ENCODE measurements at places on chromosomes 2 and 18.

DNA sequence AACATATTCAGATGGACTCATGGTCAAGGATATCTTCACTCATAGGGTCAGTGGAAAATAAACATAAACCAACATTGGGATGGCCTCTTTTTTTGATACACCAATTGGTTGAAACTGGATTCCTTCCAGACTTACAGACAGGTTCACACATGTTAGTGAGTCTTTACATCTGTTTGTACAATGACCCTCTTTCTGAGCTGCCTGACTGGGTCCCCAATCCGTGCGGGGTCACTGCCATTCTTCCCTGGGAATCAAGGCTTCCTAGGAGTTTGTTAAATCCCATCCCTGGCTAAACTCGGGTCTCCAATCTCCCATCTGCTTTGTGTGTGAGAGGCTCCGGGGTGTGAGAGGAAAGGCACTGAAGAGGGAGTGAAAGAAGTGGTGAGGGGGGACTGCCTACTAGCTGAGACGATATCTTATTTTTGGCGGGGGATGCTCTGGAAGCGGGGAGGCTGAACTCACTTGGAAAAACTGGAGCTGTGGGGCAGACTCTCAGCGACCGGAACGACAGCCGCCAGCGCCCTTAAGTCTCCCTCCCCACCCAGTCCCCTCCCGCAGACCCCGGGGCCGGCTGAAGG is 487 bp downstream of the STARD6 start:
- DNase-seq = no peak

DNA sequence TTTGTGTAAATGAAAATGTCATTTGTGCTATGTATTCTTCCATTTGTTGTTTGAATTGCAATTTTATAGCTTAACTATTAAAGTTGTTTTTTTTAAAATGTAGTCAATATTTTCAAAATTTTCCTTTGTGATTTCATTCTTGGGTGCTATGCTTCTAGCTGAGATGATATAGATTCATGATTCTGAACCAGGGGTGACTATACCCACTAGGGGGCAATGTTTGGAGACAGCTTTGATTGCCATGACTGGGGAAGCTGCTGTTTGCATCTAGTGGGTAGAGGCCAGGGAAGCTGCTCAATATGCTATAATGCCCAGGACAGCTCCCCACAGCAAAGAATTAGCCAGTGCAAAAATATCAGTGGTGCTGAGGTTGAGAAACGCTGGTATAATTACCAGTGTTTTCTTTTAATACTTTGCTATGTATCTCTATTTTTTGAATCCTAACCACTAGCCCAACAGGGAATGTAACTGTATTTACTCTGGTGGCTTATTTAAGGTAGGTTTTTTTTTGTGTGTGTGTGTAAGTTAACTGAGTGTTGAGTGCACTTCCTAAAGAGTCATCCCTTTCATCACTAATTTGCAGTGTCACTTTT is 99.7 kb downstream of the MEP1B start:
- DNase-seq = peak; percentile 42

- DNase-seq = no peak
Observed at GRCh38 chr2:240155745-240156390, 15.4 kb upstream of the OTOS start.

- no peak for DNase-seq
Observed at GRCh38 chr2:64649013-64649484, 4.7 kb downstream of the SERTAD2 start.

DNA sequence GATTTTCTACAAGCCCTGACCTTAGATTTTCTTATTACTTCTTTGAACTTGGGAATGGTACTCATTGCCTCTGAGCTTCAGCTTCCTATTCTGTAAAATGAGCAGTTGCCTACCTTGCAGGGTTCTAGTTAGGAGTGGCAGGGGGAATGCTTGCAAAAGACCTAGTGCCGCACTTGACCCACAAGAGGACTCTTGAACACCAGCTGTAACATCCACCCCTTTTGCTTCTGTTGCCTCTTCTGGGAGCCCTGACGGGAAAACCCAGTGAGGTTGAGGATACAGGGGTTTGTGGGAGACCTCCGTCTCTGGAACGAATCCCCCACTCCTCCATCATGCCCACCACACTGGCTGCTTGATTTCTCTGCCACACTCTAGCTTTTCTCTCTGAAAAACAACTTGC is 27.1 kb upstream of the LBH start:
- DNase-seq = no peak

DNA sequence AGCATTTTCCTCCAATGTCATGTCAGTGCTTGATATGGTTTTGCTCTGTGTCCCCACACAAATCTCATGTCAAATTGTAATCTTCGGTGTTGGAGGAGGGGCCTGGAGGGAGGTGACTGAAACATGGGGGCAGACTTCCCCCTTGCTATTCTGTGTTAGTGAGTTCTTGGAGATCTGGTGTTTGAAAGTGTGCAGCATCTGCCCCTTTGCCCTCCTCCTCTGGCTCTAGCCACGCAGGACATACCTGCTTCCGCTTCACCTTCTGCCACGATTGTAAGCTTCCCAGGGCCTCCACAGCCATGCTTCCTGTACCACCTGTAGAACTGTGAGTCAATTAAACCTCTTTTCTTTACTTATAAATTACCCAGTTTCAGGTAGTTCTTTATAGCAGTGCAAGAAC is 118.7 kb downstream of the NOL10 start:
- no peak for DNase-seq

DNA sequence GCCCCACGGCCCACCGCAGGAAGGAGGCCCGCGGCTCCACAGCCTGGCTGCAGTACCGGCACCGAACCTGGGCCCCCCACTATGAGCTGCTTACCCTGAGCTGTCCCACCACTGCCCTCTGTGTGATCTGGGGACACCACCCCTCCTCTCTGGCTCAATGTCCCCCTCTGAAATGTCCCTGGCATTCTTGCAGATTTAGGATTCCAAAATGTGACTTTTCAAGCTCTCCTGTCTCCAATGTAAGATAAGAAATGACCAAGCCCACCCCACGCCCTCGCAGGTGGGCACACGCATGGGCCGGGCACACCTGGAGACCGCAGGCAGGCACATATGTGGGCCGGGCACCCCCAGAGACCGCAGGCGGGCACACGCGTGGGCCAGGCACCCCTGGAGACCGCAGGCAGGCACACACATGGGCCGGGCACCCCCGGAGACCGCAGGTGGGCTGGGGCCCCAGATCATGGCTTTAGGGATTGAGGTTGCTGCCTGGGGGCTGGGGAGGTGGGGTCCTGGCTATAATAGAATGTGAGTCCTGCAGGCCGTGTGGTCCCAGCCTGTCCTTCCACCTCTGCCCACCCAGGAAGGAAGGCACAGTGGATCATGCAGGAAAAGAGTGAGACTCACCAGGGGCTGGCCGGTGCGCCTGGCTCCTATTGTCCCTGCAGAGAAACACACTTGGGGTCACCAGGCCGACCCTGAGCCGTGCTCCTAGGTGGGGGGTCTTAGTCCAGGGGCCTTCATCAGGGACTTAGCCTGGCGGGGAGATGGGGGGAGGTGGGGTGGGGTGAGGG is 7.2 kb downstream of the PDCD1 start:
- no peak for DNase-seq

- no peak for DNase-seq
Observed at GRCh38 chr18:36534154-36534688, 236.7 kb downstream of the FHOD3 start.

GRCh38 chr2:231820786-231821303 is 34.6 kb downstream of the COPS7B start:
- no peak for DNase-seq

DNA sequence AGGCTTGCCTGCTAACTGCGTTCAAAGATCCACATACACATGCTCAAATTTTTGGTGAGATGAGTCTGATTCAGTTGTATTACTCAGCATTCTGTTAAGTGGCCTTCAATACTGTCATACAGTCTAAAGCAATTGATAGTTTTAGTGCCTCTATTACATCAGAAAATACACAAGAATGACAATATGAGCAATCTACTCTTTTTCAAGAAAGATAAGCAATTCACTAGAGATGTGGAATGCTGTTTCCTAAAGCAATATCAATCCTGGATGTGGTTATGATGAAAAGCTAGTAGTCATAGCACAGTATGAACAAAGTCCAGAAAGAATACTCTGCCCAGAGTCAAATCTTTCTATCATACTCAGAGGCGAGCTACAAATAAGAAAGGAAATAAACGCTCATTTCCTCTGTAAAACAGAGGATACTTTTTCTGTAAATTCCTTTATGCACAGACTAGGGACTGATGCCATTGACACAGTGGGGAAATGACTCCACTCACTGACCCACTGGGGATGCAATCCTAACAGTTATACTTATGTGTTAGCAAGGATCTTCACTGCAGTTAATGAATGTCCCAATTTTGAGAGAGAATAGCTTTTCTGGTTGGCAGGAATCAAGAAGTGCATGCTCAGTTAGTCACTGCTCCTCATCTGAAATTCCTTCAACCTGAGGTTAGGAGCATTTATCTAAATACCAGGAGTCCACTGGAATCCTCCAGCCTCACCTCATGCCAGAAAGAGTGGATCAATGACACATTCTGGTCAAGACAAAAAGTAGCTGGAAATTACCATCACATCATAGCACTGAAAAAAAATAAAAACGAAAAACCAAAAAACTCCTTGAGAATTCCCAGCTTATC is 83.3 kb downstream of the PDE11A start:
- DNase-seq = no peak

DNA sequence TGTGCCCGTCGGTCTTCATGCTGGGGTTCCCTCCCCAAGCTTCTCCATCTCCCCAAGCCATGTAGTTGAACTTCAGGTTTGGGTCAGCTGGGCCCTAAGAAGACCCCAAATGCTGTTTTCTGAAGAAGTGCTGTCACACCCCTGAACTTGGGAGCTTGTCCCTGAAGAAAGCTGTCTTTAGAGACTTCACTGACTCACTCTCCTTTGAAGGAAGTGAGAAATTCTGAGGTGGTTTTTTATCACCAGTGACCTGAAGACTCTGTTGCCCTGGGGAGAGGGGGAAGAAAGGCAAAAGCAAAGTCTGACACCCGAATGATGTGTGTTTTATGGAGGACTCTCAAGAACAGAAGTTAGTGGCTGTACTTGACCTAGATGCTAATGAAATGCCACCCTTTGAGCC is 83.6 kb upstream of the BCL2L11 start:
- no peak for DNase-seq

DNA sequence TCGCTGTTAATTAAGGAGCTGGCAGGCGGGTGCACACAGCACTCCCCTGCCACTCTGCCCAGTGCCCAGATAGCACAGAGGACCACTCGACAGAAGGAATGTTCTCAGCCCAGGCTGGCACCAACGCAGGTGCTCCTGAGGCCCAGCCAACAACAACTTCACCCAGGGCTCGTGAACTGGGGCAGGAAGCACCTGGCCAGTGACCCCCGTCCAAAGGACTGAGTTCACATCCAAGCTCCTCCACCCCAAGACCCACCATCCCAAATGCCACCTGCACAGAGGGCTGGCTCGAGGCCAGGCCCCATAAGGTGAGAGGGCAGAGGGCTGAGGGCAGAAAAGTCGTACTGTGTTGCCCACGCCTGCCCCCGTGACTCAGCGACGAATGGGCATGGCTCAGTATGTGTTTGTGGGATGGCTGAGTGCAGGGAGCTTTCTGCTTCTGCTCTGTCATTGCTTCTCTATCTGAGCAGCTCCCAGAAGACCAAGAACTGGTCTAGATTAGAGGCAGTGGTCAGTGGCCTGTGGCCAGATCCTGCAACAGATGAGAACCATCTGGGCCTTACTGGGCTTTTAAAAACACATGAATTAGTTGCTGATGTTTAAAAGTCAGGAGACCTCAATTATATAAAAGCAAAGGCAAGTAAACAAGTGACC is 68.4 kb downstream of the POLR1A start:
- peak; percentile 39 for DNase-seq

GRCh38 chr2:104880076-104880475 is 26.2 kb downstream of the POU3F3 start:
- no peak for DNase-seq

DNA sequence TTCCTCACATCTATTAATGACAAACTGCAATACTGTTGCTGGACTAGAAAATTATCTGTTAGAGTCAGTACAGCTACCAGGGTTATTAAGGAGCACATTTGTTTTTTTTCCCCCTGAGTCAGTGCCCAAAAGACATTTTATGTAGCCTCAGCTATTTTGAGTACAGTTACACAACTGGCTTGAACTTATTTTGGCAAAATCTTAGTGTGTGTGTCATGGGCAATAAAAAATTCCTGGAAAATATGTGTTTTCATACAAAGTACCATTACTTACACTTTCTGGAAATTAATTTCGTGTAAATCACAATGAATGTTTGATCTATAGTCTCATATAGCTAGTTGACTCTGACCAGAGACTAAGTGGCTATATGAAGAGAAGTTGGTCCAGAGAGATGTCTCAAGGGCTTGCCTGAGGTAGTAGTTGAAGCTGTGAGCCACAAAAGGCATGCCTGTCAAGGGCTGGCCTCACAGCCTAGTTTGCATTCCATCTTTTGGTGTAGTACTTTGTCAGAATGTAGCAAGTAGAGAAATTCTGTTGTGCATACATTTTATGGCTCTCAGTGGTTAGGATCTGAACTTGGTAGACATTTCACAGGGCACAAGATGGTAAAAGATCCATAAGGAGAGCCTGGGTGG is 283.4 kb downstream of the MTX2 start:
- DNase-seq = no peak

GRCh38 chr18:56112013-56112749 is 524.2 kb upstream of the TCF4 start:
- no peak for DNase-seq

GRCh38 chr2:54894467-54894866 is 155.8 kb downstream of the RTN4 start:
- DNase-seq = no peak

DNA sequence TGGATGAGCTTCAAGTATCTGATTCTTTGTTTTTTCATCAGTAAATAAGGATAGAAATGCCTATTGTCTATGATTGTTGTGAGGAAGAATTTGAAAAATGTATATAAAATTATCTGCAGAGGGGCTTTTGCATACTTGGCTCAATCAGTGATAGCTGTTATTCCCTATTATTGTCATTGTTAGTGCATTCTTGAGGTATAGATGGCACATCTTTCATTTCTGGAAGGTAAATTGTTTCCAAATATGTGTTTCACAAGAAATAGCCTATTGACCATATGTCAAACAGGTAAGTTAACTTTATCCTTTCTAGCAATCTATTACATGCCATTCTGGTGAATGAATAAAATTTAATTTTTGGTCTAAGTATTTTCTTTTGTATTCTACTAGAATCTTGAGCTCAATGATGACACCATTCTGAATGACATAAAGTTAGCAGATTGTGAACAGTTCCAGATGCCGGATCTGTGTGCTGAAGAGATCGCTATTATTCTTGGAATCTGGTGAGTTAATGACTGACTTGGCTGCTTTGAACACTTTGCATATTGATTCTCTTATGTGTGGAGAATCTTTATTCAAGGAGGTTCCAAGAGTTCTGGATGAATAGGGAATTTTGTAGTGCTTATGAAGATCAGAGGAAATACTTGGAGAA is 44.2 kb downstream of the TTC27 start:
- no peak for DNase-seq
